ENCODE measurements at places on chromosomes 13 and 19. TPM values are rescaled to one million over a fixed set of nuclear protein-coding genes. Genes with fewer than 3 reads are reported as not detected.
A peak's percentile ranks its signal among the peaks of the same experiment; 100 is the strongest.

- DNase-seq: no peak
Observed at GRCh38 chr13:78323848-78324247, 279.5 kb downstream of the POU4F1 start.

Gene ZNF20
- 3.2 TPM for polyA plus RNA-seq

DNA sequence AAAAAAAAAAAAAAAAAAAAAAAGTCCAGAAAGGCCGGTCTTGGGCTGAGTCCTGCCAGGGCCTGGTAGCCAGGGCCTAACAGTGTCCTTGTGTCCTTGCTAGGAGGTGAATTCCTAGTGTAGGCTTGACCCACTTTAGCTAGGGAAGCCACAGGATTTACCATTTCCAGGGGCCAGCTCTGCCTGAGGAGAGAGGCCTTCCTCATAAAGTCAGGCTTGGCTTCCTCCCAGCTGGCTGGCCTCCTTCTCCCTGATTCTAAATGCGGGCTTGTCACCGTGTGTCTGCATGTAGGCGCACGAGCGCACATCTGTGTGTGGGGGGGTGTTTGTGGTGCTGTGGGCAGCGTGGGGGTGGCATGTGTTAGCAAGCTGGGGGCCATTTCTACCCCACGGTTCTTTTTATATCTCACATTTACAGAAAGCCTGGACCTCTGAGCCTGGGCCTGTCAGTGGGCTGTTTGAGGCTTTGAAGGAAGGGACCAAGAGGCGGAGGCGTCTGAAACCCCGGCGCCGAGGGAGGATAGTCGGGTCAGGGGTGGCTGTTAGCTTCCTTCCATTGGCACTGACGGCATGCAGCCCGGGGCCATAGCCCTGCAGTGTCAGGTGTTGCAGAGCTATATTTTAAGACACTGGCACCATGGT, 31.7 kb downstream of the IER2 start:
- DNase-seq: peak; percentile 58

DNA sequence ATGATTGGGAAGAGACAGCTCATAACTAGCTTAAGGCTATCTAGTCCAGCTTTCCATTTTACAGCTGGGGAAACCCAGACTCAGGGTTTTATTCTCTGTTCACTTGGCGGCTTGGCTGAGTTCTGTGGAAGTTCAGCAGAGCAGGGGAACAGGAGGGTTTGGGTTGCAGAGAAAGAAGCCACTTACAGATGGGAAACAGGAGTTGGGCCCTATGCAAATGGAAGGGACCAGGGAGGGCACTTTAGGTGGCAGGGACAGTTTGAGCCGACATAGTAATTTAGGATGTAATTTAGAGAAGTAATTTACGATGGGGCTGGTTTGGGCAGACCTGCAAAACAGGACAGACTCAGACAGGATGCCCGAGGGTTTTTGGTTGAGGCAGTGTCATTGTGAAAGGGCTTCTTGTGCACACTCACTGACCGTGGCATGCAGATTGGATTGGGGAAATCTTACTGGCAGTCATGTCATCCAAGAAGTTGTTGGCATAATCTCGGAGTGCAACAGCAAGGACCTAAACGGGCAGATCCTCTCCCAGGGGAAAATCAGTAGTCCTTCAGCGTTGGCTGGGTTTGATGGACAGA, 47.3 kb upstream of the GPR183 start:
- DNase-seq: no peak

Gene EID2
- 17.0 TPM for polyA plus RNA-seq

- DNase-seq: no peak
Observed at GRCh38 chr13:21980049-21980448, 309.2 kb downstream of the FGF9 start.

Measured in kidney (tissue), 22 donors.